ENCODE measurements at places on chromosomes 6 and 20.

- DNase-seq, result no peak
Measured at GRCh38 chr6:130244728-130245127, 22.0 kb upstream of the SAMD3 start.

- no peak for DNase-seq
Measured at GRCh38 chr6:129661536-129662405, 48.2 kb downstream of the ARHGAP18 start.

DNA sequence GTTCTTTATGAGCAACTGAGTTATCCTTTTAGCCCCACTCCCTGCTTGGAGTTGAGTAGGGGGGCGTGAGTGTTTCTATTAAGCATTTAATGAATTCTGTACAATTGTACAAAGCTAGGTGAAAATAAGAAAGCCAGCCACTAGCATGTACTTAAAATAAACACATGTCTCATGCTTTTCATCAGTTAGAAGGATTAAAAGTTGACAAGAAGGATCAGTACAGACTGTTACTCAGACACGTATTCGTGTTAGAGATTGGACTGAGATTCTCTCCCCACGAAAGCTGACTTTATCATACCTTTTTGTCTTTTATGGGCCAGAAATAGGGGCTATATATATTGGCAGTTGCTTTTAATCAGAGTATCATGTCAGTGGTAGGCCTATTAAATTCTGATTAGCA, 1.7 kb downstream of the HSF2 start:
- no peak for DNase-seq

GRCh38 chr20:16020971-16021370, 552.3 kb downstream of the KIF16B start:
- no peak for DNase-seq

GRCh38 chr6:6711832-6712448, 123.4 kb downstream of the LY86 start:
- DNase-seq, result peak; percentile 43

- no peak for DNase-seq
Measured at GRCh38 chr6:110609101-110609500, 132.7 kb upstream of the SLC22A16 start.

DNA sequence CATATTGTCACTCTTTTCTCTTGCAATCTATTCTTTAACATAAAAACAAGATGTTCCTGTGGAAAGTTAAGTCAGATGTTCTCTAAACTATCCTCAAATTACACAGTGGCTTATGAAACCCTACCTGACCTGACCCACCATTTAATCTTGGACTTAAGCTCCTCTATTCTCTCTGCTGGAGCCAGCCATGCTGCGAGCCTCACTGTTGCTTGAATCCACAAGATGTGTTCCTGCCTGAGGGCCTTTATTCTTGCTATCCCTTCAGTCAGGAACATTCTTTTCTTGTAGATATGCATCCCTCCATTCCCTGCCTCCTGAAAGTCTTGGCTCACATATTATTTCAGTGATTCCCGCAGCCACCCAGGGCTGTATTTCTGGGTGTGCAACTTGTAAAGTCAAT, 283.2 kb downstream of the EPHA7 start:
- no peak for DNase-seq

- DNase-seq, result no peak
Measured at GRCh38 chr6:144349690-144350527, 64.8 kb downstream of the UTRN start.

Data from NCI-H2171 (cell line).